Stimulated activated CD8-positive, alpha-beta memory T cell treated with anti-CD3 and anti-CD28 coated beads, Interleukin-4, amount 100 ng/mL, for 1 hour (primary cell): ENCODE measurements at places on chromosomes 1 and 21.

DNA sequence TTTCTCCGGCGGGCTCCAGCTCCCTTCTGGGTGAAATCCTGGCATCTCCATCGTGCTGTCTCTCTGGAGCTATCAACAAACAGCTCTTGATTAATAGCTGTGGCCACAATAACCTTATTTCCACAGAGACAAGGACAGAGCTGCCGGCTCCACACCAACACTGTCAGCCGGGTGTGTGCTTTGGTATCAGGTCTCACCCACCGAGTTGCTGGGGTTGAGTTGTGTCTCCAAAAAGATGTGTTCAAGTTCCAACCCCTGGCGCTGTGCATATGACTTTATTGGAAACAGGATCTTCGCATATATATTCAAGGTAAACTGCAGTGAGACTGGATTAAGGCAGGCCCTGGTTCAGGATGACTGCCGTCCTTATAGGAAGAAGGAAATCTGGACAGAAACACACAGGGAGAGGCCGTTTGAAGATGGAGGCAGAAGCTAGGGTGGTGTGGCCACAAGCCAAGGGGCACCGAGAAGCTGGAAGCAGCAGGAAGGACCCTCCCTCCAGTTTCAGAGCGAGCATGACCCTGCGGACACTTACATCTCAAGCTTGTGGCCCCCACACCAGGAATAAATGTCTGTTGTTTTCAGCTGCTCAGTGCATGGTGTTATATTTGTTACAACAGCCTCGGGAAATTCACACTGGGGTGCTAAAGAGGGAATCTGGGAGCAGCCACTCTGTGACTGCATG is 88.4 kb upstream of the TMPRSS2 start:
- no peak for DNase-seq

GRCh38 chr1:15933684-15934083 is 42.2 kb downstream of the ZBTB17 start:
- no peak for DNase-seq

DNA sequence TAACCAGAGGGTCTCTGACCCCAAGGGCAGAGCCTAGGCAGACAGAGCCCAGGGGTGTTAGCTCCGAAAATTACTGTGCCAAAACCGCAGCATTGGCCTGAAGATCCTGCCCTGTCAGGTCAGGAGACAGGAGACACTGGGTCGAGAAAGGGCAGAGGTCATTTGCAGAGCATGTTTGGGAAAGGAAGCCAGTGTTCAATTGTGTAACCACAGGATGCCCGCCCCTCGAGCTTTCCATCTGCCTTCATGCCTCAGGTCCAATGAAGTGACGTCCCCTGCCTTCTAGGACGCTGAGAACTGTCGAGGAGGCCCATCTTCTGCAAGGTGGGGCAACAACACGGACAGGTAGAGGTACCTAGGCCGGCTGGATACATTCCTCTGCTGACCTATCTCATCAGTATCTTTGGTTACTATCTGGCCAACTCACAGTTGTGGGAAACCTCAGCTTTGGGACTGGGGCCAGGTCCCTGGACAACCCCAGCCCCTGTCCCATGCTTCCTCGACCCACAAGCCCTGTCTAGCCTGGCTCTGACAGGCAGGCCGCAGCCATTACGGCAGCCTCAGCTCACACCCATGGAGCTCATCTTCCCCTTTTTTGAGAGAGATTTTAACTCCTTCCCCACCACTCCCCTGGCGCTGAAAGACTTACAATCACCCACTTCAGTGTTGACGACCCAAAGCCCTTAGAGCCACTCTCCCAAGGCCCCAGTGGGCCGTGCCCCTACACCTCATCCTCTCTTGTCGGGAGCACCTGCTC is 1.3 kb downstream of the ARL8A start:
- no peak for DNase-seq

DNA sequence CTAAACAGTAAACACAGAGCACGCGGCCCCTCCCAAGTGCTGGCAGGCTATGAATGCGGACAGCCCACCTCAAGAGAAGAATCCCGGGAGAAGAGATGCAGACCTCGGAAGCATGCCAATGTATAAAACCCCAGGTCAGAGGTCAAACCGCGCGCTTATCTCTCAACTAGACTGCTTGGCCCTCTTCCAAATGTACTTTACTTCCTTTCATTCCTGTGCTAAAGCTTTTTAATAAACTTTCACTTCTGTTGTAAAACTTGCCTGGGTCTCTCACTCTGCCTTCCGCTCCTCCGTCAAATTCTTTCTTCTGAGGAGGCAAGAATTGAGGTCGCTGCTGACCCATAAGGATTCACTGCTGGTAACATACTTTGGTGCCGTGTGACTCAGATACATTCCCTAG is 216.0 kb downstream of the S1PR1 start:
- DNase-seq = no peak

- DNase-seq = no peak
These were observed 10.5 kb downstream of the AGL start for GRCh38 chr1:99860703-99861102.
